ENCODE measurements at places on chromosomes 1 and 21. TPM values are rescaled to one million over a fixed set of nuclear protein-coding genes. Genes with fewer than 3 reads are reported as not detected.

DNA sequence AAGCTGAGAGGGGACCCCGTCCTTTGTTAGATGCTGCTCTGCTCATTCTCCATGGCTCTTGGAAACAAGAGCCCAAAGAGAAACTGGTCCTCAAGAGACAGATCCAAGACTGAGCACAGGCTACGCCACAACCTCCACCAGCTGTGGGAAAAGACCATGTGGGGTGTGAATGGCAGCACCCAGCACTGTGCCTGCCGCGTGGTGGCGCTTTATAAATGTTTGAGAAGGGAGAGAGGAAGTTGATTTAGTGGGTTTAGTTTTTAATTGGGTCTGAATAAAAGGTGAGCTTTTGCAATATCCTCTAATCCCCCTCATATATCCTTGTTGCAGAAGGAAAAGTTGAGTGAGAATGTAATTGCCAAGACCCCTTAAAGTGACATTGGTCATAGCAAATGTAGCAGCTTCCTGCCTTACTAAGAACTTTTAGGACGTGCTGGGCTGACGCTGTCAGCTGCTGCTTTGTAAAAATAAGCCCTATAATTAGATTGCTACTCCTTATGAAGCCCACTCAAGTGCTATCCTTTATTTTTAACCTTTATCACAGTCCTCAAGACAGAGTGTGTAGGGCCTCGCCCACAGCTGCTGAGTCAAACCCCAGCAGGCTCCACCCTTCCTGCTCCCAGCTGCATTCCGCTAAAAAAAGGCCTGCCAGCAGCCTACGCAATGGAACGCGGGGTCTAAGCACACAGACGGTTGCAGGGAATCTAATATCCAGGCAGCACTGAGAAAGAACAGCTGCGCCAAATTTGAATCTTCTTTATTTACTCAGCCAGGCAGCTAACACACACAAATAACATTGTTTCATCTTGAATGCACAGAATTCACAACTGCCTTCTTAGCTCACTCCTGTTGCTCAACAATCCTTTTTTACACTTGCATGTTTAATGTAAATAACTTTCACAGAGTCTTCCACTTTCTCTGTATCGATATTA is 47.4 kb upstream of the PRDX6 start:
- no peaks in the 10 kb centered on the region for H3K36me3 ChIP-seq
- peak overlapping the region; percentile 10 for H3K4me3 ChIP-seq
- no peaks in the 10 kb centered on the region for H3K27me3 ChIP-seq
- peaks cover 17% of the 10 kb centered on the region for H3K4me1 ChIP-seq
- H3K27ac ChIP-seq, result peak overlapping the region; percentile 9

DNA sequence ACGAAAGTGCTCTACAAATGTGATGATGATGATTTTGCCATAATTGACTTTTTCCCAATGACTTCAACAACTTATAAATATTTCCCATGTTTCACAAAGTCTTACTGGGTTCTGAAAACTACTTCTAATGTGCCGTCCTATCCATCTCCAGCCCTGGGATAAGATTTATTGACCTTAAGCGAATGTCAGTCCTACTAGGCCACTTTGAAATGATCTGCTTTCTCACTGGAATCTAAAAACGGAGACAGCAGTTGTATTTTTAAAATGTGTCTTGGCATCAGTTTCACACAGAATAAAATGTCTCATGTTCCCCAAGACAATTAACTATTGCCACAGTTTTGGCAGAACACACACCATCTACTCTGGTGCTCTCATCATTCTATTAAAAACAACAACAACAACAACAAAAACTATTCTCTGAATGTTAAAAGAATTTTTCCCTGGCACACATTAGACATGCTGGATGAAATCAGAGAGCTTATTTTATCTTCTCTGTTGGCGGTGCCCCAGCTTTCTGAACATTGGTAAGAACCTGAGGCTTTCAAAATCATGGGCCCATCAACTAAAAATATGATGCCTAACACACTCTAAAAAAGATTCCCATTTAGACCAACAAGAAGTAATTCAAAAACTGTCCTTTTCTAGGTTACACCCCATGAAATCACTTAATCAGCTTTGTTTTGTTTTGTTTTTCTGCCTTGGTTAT is 23.1 kb upstream of the DNASE2B start:
- no peaks in the 10 kb centered on the region for H3K27me3 ChIP-seq
- no peaks in the 10 kb centered on the region for H3K36me3 ChIP-seq
- no peak overlapping the region for H3K4me3 ChIP-seq
- H3K4me1 ChIP-seq, result peaks cover 8% of the 10 kb centered on the region
- no peak overlapping the region for H3K27ac ChIP-seq

GRCh38 chr1:92505015-92505692 is 18.4 kb upstream of the GFI1 start:
- no peak for DNase-seq
- no peaks in the 10 kb centered on the region for H3K36me3 ChIP-seq
- H3K27me3 ChIP-seq, result no peaks in the 10 kb centered on the region
- H3K4me1 ChIP-seq, result no peaks in the 10 kb centered on the region
- H3K4me3 ChIP-seq, result no peak overlapping the region

Gene WNT3A
- polyA plus RNA-seq, result 0.13 TPM

DNA sequence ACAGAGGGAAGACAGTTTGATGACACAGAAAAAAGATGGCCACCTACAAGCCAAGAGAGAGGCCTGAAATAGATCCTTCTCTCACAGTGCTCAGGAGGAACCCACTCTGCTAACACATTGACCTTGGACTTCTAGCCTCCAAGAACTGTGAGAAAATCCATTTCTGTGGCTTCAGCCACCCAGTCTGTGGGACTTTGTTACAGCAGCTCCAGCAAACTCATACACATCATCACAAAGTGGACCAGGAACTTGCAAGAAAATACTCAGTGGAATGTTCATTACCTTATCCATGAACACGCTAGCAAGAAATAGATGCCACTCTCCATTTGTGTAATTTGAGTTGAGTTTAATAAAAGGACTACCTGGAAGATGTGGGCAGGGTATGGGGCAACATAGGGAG is 38.1 kb upstream of the VWA5B1 start:
- H3K4me1 ChIP-seq, result peaks cover 6% of the 10 kb centered on the region
- H3K36me3 ChIP-seq, result no peaks in the 10 kb centered on the region
- H3K4me3 ChIP-seq, result no peak overlapping the region
- no peak for DNase-seq
- H3K27ac ChIP-seq, result no peak overlapping the region

DNA sequence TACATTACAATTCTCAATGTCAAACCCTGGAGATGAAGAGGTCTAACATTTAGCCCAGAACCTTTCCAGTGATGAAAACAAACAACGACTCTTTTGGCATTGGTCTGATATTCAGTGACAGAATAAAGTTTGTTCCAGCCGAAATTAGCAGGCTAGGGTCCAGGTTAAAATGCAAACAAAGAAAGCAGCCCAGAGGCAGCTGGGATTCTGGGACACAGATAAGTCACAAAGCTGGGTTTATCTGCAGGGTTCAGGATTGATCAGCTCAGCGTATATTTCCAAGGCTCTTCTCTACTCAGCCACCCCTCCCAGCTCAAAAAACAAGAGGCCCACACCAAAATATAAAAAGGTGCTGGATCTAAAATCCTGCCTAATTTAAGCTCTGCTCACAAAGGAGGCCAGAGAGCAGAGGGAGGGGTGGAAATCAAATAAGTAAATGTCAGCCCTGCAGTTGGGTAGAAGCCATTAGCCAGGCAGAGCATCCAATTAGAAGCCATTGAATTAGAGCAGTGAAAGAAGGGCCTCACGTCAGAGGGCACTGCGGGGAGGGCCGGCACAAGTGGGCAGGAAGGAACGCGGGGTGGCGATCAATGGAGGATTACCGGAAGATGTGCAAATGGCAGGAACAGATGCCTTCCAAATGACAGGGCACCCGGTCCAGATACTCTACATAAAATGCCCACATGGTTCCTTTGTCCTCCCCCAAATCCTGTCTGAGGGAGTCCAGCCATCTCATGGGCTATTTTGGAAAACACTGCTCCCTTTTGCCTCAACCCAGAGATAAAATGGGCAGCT is 3.2 kb upstream of the KLHDC8A start:
- DNase-seq, result peak; percentile 45
- H3K36me3 ChIP-seq, result no peaks in the 10 kb centered on the region
- peak overlapping the region; percentile 70 for H3K27ac ChIP-seq

GRCh38 chr1:20485527-20486456 is at the start of gene CAMK2N1:
Gene CAMK2N1, minus strand, starts transcription at chr1:20486210. Its CDS starts 831 bp downstream, at chr1:20485379.
- H3K4me3 ChIP-seq, result peak within 1 kb of the TSS; percentile 71
- no peaks in the 10 kb centered on the region for H3K36me3 ChIP-seq
- peak within 1 kb of the TSS; percentile 83 for H3K27ac ChIP-seq
- H3K27me3 ChIP-seq, result no peaks in the 10 kb centered on the region
- DNase-seq, result peak; percentile 72

Gene KRTAP19-1
- not detected for polyA plus RNA-seq

Gene EXTL1
- polyA plus RNA-seq, result 1.3 TPM

Gene CR1L
- polyA plus RNA-seq, result not detected

Gene UMODL1
- polyA plus RNA-seq, result 6.8 TPM

Gene PRPF38A
- polyA plus RNA-seq, result 68.4 TPM

- H3K4me3 ChIP-seq, result no peak overlapping the region
- H3K27ac ChIP-seq, result no peak overlapping the region
- H3K27me3 ChIP-seq, result no peaks in the 10 kb centered on the region
- H3K36me3 ChIP-seq, result no peaks in the 10 kb centered on the region
- H3K4me1 ChIP-seq, result no peaks in the 10 kb centered on the region
- DNase-seq, result no peak
These were observed 1017.0 kb downstream of the MRPL39 start for GRCh38 chr21:24590261-24590660.

GRCh38 chr1:230350208-230350921 is 75.8 kb downstream of the PGBD5 start:
- no peak overlapping the region for H3K4me3 ChIP-seq
- no peaks in the 10 kb centered on the region for H3K27me3 ChIP-seq
- DNase-seq, result no peak
- H3K4me1 ChIP-seq, result no peaks in the 10 kb centered on the region
- no peak overlapping the region for H3K27ac ChIP-seq

DNA sequence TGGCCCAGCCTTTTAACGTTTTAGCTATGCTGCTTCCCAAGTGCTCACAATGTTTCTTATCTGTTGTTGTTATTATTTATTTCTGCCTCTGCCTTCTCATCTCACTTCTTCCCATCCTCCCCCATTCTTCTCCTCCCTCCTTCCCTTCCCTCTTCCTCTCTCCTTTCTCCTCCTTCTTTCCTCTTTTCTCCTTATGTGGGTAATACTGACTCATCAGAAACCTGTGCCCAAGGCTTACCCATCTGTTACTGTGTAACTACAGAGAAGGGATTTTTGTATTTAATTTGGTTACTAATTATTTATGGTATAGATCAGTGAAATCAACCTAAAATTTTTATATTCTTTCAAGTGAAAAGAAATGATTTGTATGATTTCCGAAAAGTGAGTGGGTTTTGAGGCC is 120.3 kb downstream of the KCNK2 start:
- H3K27me3 ChIP-seq, result no peaks in the 10 kb centered on the region
- H3K4me3 ChIP-seq, result no peak overlapping the region
- no peak overlapping the region for H3K27ac ChIP-seq
- DNase-seq, result no peak
- no peaks in the 10 kb centered on the region for H3K36me3 ChIP-seq

DNA sequence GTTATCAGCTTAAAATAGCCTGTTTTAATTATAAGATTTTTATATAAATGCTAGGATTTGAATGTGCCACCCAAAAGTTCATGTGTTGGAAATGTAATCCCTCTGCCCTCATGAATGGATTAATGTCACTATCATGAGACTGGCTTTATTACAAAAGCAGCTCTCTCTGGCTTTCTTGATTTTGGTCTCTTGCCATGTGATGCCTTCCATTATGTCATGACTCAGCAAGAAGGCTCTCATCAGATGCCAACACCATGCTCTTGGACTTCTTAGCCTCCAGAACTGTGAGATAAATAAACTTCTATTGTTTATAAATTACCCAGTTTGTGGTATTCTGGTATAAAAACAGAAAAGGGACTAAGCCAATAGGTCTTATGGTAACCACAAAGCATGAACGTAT is 6.9 kb upstream of the PRSS38 start:
- H3K4me1 ChIP-seq, result no peaks in the 10 kb centered on the region
- no peak for DNase-seq
- no peaks in the 10 kb centered on the region for H3K36me3 ChIP-seq
- no peak overlapping the region for H3K4me3 ChIP-seq
- no peaks in the 10 kb centered on the region for H3K27me3 ChIP-seq

DNA sequence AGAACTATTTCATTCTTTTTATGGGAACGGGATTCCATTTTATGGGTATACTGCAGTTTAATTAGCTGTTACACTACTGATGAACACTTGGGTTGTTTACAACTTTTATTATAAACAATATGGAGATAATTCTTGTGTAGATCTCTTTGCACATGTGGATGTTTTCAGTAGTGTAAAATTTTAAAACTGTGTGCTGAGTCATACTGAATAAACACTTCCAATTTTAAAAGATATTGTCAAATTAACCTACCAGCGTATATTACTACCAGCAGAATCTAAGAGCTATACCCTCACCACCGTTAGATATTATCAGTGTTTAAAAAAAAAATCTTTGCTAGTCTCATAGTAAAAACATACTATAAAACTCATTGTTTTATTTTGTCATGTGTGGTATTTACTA is 106.1 kb downstream of the CC2D1B start:
- H3K27me3 ChIP-seq, result no peaks in the 10 kb centered on the region
- H3K27ac ChIP-seq, result no peak overlapping the region
- no peaks in the 10 kb centered on the region for H3K4me1 ChIP-seq
- no peak for DNase-seq

Gene ANGPTL3
- polyA plus RNA-seq, result 0.25 TPM

DNA sequence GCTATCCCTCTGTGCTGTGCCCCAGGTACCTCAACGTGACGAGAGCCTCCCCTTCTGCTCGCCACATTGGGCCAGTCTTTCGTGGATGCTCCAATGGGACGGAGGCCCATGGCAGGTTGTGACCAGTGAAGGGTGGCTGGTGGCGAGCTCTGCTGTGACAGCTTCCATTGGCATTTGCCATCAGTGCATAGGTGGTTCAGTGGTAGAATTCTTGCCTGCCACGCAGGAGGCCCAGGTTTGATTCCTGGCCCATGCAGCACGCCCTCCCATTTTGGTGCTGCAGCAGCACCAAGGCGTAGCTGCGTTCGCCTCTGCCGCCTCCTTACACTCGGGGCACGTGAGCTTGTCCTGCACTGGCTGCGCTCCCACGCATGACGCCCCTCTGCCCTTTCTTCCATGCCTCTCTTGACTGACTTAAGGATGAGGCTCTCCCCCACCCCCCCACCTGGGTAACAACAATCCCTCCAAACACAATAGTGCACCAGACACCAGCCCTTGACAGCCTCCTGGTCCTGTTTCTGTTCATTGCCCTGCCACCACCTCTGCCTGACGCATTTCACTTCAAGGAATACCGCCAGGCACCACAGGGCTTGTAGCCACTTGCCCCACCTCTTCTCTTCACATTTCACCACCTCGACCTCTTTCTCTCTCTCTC is 24.7 kb upstream of the FCGR2A start:
- H3K36me3 ChIP-seq, result no peaks in the 10 kb centered on the region
- no peak for DNase-seq
- no peaks in the 10 kb centered on the region for H3K27me3 ChIP-seq
- no peak overlapping the region for H3K27ac ChIP-seq
- no peaks in the 10 kb centered on the region for H3K4me1 ChIP-seq

Gene C1orf141
- 10.1 TPM for polyA plus RNA-seq

DNA sequence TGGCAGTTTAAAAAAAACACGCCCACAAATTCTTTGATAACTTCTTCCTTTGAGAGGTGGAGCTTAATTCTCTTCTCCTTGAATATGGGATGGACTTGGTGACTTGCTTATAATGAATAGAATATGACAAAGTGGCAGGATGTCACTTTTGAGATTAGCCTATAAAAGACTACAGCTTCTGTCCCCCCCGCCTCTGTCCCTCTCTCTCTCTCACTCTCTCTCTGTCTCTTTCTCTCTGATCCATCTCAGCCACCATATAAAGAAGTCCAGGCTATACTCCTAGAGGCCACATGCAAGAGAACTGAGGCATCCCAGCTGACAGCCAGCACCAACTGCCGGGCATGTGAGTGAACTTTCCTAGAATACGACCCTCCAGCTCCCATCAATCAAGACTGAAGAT is 7.7 kb upstream of the DMBX1 start:
- no peak overlapping the region for H3K4me3 ChIP-seq
- no peaks in the 10 kb centered on the region for H3K4me1 ChIP-seq
- no peaks in the 10 kb centered on the region for H3K36me3 ChIP-seq
- no peaks in the 10 kb centered on the region for H3K27me3 ChIP-seq
- H3K27ac ChIP-seq, result no peak overlapping the region
- no peak for DNase-seq
